ENCODE measurements at places on chromosomes 1 and 21. TPM values are rescaled to one million over a fixed set of nuclear protein-coding genes. Genes with fewer than 3 reads are reported as not detected.

Gene CCDC17
- total RNA-seq: 0.32 TPM

Gene CD53
- total RNA-seq: not detected

Gene SSBP3
- 19.9 TPM for total RNA-seq

Gene SLC2A1
- 244 TPM for total RNA-seq

Gene PGD
- total RNA-seq: 168 TPM

Gene OR2L2
- total RNA-seq: not detected

Gene TNFSF18
- 2.3 TPM for total RNA-seq

Gene FMN2
- not detected for total RNA-seq

Gene NBL1
- 81.4 TPM for total RNA-seq

Gene FCN3
- total RNA-seq: 0.49 TPM

Gene GCLM
- 62.2 TPM for total RNA-seq

Gene PRR9
- total RNA-seq: not detected

Gene EDEM3
- 27.1 TPM for total RNA-seq

Gene LRP8
- total RNA-seq: 16.4 TPM

Gene BLACAT1
- not detected for total RNA-seq

Gene TINAGL1
- 28.0 TPM for total RNA-seq

Gene CRABP2
- 2.1 TPM for total RNA-seq

Gene AGBL4
- not detected for total RNA-seq

Gene ISG20L2
- 18.0 TPM for total RNA-seq

Gene SH2D1B
- not detected for total RNA-seq

Gene IL6R
- 7.5 TPM for total RNA-seq

Gene CD164L2
- not detected for total RNA-seq

Gene FAM229A
- total RNA-seq: 0.18 TPM

Gene RNU1-2
- total RNA-seq: not detected

Gene OR6N1
- total RNA-seq: not detected

Gene FCRL2
- not detected for total RNA-seq

Gene PROX1
- total RNA-seq: 0.16 TPM
